ENCODE measurements at places on chromosomes 1 and 21. TPM values are rescaled to one million over a fixed set of nuclear protein-coding genes. Genes with fewer than 3 reads are reported as not detected.

DNA sequence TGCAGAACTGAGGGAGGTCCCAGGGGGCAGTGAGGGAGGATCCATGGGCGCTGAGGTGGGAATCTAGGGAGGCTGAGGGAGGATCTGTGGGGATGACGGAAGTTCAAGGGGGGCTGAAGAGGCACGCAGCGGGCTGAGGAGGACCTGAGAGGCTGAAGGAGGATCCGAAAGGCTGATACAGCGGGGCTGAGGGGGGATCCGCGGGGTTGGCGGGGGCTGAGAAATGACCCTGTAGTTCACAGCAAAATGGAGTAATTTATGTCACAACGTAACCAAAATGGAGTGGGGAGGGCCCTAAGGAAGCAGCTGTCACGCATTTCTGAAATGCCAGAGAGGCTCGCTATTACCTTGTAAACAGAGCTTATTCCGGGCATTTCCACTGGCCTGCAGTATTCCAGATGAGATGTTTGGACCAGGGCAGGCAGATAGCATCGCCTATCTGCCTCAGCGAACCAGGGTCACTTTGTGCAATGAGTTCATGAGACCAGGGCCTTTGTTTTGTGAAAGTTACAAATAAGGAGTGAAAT lies 926 bp upstream of the MRPL55 start:
- no peak for DNase-seq

RIPK4 gene
- under 0.01 TPM for total RNA-seq

PODN gene
- 96.6 TPM for total RNA-seq

CCDC181 gene
- not detected for total RNA-seq
